ENCODE measurements at places on chromosomes 5 and 9.

GRCh38 chr5:38780945-38781344, 64.9 kb upstream of the OSMR start:
- peak; percentile 9 for DNase-seq

- DNase-seq, result no peak
Measured at GRCh38 chr5:55226934-55227663, at the start of gene MCIDAS. TSS of gene MCIDAS (minus strand) at chr5:55227315. CDS start at chr5:55227138, 177 bp downstream.

GRCh38 chr5:141486091-141486490, 1.3 kb downstream of the PCDHGC4 start:
- no peak for DNase-seq

DNA sequence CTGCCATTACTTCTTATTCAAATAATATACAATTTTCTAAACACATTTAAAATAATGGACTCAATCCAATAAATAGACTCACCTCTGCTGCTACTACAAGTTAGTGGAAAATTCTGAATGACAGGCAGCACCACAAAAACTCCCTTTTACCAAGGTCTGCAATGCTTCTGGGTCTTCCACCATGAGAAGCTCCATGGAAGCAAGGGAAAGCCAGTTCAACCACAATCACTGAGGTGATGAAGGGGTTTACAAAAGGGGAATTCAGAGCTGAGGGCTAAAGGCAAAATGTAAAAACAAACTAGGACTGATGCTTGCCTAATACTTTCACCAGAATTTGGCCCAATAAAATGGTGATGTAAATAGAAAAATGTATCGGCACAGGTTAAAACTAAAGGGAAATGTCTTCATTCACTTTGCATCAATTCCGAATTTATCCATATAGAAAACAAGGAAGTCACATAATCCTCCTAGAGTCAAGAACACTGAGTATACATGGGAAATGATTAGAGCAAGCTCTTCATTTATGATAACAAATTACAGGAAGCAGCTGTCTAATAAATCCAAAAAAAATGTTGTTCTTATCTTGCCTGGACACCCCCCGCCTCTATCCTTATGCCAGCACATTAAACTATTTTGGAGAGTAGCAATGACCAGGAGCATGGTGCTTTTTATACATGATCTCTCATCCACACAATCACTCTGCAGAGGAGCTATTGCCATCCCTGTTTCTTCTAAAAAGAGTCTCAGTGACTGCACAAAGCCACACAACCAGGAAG, 66.3 kb upstream of the NFIB start:
- no peak for DNase-seq

DNA sequence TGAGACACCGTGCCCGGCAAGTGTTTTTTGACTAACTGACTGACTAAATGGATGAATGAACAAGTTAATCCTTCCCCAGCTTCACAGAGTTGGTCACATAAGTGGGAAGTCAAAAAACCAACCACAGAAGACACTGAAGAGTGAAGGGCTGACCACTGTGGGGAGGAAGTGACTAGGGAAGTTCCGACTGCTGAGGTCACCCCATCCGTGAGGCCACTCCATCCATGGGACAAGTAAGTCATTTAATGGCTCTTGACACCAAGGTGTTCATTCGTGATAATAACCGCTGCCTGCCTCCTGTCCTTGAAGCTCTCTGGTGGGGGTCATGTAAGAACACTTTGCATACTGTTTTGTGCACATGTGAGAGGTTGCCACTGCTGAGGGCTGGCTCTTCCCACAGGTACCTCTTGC, 22.2 kb upstream of the CXCL14 start:
- DNase-seq, result no peak

DNA sequence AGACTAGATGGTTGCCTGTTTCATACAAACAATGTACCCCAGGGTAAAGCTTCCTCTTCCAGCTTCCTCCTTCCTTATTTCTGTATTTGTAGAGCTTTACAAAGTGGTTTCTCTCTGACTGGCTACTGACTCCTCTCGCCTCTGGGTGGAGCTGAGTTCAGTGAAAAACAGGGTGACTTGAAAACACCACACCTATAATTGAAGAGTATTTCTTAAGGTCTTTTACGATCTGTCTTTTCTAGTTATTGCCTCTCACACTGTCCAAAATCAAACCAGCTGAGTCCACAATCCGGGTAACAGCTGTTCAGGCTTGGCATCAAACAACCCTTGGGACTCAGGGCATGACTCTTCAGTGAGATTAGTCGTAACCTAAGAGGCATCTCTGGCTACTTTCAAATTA, 200.4 kb downstream of the ARRDC3 start:
- no peak for DNase-seq

DNA sequence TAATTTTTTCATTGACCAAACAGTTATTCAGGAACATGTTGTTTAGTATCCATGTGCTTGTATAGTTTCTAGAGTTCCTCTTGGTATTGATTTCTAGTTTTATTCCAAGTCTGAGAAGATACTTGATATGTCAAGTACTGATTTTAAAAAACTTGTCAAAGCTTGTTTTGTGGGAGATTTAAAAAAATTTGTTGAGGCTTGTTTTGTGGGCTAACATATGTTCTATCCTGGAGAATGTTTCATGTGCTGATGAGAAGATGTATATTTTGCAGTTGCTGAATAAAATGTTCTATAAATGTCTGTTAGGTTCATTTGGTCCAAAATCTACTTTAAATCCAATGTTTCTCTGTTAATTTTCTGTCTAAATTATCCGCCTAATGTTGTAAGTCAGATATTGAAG, 1065.1 kb upstream of the WWC1 start:
- no peak for DNase-seq

DNA sequence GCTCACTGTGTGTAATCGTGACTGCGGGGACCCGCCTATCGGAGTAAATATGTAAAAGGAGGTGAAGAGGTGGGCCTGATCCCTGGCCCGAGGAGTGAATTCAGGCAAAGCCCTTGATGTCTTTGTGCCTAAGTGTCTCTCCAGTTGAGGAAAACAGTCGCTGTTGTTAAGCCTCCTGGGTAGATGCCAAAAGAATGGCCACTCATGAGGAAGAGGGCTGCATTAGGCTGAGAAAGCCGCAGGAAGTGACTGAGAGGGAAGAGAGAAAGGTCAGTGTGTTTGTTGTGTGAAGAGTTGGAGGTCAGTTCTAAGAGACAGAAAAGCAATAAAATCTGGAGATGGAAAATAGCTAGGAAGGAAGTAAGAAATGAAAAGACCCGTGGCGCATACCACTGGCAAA, 35.8 kb upstream of the PIP5K1B start:
- DNase-seq, result no peak

GRCh38 chr5:135831439-135831838, 3.0 kb upstream of the SLC25A48 start:
- DNase-seq, result no peak

DNA sequence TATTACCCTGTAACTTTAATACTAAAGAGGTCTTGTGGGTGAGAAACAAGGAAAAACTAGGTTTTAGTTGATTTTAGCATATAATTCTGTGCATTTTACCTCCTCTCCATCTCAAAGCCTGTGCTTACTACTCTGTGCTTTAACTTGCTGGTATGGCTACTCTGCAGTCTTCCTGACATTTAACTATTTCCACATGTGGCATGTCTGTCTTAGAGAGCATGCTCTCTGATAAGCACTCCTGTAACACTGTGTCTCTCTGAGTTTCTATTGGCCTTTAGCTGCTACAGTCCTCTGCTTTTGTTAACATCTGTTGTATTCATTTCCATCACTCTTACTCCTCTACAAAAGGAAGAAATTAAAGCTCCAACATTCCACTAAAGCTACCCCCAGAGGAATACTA, 418.3 kb downstream of the RAB3C start:
- DNase-seq, result no peak

DNA sequence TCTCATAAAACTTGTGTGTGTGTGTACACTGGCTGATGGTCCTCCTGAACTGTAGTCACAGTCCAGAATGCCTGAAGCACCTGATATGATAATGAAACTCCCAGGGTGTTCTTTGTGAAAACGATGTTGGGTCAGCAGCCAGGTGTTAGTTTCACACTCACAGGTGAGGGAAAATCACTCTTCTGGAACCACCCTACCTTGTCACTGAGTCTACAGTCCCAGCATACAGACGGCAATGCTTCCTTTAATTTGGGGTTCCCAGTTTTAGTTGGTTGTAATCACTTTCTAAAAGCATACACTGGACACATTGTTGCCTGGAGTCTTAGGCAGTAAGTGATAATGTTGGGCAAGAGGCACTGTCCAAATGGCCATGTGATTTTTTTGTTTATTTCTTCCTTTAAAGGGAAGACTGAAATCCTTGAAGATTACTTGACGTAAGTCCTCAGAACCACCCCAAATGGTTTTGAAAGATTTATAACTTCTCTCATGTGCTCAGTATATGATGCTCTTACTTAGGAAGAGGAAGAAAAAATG, 18.2 kb upstream of the MGAT1 start:
- no peak for DNase-seq

DNA sequence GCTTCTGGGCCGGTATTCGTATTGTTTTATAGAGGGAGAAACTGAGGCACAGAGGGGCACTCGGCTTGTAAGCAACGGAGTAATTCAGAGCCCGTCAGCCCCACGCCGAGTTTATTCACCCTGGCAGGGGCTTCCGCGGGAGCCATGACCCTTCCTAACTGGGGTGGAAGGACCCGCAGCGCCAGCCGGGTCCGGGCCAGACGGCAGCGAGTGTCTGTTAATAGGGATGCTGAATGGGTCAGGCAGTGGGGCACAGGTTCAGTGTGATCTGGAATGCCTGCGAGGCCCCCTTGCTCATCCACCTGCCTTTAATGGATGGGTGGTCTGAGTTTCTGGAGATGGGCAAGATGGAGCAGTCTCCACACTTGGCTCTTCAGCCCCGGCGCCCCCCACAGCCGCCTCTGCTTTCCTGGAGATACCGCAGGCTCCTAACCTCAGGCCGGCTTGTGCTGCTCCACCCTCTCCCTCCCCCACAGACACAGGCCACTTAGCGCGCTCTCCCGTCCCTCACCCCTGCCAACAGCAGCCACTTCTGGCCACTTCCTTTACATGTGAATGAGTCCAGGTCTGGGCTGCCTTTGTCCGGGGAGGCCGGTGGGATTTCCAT, 147.1 kb downstream of the ERCC6L2 start:
- no peak for DNase-seq

Measured in occipital lobe (tissue), 3 donors.